ENCODE measurements at places on chromosomes 12 and 14.

- no peak for DNase-seq
Observed at GRCh38 chr14:58659846-58660245, 22.1 kb downstream of the DACT1 start.

- no peak for DNase-seq
Observed at GRCh38 chr14:98325761-98326160, 946.2 kb downstream of the BCL11B start.

- DNase-seq = peak; percentile 53
Observed at GRCh38 chr14:94542111-94542810, 19.0 kb upstream of the SERPINA4 start.

DNA sequence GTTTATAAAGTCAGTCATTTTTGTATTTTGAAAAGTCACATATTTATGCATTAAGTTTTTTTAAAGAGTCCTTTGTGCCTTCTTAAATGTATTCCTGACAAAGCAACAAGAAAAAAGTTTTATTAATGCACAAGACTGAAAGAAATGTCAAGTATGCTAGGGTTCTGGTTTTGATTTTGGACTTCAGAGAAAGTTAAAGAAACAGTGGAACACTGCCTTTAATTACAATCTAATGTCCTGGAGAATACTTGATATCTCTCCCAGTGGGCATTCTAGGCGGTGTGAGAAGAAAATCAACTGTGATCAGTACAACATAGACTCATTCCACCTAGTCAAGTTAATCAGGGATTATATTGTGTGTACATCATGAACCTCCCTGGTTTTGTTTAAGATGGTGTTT, 49.9 kb downstream of the PRICKLE1 start:
- no peak for DNase-seq

DNA sequence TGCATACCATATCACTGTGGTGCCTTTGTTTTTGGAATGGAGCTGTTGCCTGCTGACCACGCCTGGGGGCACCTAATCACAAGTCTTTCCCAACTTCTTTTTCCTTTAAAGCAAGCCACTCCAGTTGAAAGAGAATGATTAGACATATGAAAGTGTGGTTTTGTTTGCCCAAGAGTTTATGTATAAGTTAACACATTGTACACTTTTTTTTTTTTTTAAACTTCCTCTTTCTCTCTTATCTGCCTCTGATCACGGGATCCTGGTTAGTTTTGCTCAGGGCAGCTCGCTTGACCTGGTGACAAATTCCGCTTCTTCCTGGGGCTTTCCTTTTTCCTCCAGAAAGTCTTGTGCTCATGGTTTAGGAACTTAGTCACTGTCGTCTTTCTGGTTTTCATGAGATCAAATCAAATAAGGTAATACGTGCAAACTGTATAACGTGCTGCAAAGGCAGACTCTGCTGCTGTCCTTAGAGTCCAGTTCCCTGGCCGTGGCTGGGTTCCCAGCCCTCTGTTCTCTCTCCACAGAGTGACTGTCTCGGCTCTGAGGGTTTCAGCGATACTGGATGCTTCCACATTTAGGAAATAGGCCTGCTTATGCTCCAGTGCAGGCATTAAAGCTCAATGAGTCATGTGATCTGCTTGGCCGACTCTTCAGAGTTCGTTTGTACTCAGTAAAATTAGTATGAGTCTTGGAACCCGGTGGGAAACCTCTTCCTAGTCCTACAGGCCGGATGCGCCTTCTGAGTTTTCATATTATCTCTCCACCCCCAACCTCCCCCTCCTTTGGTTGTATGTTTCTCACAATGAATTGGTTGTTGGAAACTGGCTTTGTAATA, 15.2 kb downstream of the RASSF3 start:
- DNase-seq = peak; percentile 89

- DNase-seq = no peak
Observed at GRCh38 chr14:103694572-103695026, 20.7 kb downstream of the XRCC3 start.

DNA sequence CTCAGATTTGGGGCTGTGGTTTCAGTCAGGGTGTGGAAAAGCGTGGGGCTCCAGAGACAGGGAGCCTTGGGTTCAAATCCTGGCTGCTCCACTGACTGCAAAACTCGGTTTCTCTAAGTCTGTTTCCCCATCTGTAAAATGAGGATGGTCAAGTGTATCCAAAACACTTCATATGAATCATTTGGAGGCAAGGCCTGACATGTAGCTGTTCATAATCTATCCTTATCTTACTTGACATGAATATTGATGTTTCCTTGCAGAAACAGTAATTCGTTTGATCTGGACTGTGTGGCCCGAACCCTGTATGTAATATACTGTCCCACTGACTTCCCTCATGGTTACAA, 1.5 kb upstream of the CCDC63 start:
- DNase-seq = no peak

DNA sequence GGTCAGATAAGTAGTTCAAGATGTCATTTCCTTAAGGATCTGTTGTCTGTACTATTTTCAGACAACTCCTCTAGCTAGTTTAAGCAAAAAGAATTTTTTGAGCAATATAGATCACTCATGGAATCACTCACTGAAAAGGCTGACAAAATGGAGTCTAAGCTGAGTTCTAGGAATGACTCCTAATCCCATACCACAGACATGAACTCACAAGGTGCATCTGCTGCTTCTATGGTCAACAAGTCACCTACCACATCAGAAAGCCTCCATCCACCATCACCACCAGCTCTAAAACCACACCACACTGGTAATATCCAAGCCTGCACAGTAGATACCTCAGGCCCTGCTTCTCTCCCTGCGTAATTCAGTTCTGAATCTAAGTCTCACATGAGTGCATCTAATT, 33.0 kb downstream of the PWP1 start:
- no peak for DNase-seq

- no peak for DNase-seq
Observed at GRCh38 chr14:89675590-89675989, 258.6 kb upstream of the FOXN3 start.

DNA sequence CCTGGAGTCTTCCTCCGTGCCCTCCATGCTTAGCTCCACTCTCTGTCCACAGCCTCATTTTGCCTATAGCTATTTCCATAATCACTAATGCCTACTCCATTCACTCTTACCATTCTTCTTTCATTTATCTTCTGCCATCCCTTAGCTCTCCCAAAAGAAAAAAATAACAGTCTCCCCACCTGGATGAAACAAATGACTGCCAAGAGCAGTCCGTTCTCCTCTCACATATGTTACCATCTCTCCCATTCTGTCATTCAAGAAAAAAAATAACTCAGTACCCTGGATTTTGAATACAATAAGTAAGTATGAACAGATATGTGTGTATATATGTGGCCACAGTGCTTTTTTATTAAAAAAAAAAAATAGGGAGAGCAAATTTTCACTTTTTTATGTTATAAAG, 13.2 kb downstream of the DUSP16 start:
- DNase-seq = no peak

GRCh38 chr12:113162102-113163029, 12.8 kb downstream of the CFAP73 start:
- peak; percentile 67 for DNase-seq

- peak; percentile 91 for DNase-seq
Observed at GRCh38 chr12:27619308-27619707, 76.9 kb upstream of the REP15 start.

DNA sequence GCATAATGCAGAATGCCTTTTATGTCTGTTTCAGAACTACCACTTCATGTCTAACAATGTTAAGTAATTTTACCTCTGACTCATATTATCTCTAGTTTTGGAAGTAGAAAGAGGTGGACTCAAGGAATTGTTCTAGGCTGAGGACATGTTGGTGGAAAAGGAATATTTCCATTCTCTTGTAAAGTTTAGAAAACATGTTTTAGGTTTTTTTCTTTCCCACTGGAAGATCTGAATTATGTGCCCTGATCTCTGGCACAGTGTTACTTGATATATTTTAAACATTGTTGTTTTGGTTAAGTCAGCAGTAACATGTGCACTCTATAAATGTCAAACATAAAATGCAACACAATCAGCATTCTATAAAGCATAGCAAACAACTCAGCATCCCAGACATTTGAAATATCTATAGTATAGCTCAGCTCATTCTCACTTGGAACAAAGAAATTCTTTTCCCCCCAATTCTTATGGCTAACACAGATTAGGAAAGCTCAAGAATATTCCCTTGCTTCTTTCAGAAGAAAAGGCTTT, 202.3 kb downstream of the STXBP6 start:
- no peak for DNase-seq

DNA sequence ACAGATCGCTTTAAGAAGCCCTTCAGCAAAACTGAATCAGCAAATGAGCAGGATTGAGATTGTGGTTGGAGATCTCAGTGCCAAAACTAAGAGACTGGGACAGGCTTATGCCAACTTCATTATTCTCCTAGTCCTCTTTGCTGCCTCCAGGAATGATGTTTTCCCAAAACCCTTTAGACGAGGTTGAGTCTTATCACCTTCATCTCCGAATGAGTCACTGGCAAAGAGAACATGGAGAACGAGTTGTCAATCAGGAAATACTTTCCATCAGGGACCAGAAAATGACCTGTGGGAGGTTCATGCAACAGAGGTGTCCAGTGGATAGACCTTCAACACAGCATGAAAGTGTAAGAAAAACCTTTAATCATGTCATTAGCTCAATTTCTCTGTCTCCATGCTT, 461.5 kb downstream of the RMST start:
- no peak for DNase-seq

DNA sequence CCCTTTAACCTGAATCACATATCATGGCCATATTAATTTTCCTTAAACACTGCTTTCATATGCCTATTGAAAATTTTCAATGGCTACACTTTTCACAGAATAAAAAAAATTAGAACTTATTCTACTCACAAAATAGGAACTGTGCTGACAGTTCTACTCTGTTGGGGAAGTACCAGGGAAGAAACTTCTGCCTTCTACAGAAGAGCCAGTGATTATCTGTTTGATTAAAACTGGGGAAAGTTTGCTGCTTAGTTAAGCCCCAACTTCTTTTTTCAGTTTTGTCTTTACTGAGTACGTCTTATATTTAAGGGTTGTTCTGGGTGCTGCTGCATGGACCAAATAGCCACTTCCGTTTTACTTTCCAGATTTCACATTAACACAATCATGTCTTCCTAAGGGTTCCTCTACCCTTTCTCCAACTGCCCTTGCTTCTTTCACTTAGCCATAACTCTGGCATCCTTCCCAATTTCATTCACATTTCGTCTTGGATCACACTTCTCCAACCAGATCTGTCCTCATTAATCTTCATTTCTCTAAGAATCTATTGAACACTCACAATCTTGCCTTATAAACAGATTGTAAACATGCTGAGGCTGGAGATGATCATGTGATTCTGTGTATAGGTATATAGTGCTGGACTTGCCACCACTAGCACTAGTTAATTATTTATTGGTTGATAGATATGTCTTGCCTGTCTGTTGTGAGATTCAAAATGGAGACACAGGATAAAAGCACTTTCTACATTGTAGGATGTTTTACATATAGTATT, 1.9 kb upstream of the SEL1L start:
- DNase-seq = no peak

DNA sequence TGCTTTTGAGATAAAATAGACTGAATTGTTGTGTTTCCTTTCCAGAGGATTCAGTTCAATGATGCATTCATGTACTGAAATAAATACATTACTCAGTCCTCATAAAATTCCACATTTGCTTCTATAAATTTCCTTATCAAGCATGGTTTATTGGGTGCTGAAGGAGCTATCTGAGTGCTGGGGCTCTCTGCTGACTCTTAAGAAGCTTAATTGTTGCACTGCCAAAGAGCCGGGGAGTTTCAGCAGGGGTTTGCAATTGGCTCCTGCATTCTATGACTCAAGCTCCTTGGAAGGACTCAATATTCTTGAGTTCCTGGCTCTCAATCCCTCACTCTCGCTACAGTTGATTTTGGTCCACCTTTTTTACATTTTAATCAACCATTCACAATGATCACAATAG, 69.8 kb upstream of the PYGL start:
- DNase-seq = peak; percentile 88

GRCh38 chr14:99129998-99130397, 142.0 kb downstream of the BCL11B start:
- DNase-seq = no peak

DNA sequence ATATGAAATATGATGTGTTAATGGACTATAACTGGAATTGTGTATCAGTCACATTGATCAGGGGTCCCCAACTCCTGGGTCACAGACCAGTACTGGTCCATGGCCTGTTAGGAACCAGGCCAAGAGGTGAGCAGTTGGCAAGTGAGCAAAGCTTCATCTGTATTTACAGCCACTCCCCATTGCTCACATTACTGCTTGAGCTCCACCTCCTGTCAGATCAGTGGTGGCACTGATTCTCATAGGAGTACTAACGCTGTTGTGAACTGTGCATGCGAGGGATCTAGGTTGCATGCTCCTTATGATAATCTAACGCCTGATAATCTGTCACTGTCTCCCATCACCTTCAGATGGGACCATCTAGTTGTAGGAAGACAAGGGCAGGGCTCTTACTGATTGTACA, 72.3 kb downstream of the CDK17 start:
- no peak for DNase-seq

- DNase-seq = peak; percentile 29
Observed at GRCh38 chr14:22221508-22221907, 367.5 kb downstream of the DAD1 start.

- peak; percentile 63 for DNase-seq
Observed at GRCh38 chr12:89494411-89495231, 30.0 kb downstream of the GALNT4 start.

- peak; percentile 15 for DNase-seq
Observed at GRCh38 chr14:89186856-89187376, 230.1 kb downstream of the FOXN3 start.

- DNase-seq = no peak
Observed at GRCh38 chr12:90254796-90255195, 546.2 kb upstream of the ATP2B1 start.

DNA sequence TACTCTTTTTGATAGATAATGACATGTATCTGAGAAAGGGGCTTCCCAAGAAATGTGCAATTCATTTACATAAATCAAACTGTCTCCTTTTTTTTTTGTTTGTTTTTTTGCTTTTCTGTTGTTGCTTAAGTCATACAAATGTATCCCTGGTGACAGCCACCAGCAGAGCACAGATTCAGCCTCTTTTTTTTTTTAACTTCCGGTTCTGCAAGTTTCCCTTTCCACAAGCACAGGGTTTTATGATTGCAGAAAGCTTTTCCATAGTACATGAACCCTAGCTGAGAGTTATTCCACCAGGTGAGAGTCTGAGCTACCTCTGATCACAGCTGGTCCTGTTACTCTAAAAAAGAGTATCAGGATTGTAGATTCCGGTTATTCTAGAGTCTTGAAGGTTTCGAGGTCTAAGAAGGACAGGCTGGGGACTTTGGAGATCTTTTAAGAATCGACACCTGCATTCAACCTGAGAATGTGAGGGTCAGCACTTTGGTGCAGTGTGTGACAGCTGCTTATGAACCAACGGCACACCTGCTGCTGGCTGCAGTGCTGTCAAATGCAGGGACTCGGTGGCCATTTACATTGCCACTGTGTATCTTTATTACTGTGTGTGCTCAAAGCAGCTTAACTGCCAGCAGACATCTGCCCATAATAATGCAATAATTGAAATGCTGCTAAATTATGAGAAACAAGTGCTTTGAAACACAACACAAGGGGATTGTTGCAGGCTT, 551.7 kb downstream of the NRXN3 start:
- no peak for DNase-seq

GRCh38 chr14:91354221-91354916, 63.3 kb downstream of the CCDC88C start:
- peak; percentile 40 for DNase-seq

Data from fibroblast of mammary gland (primary cell).